Stimulated activated CD8-positive, alpha-beta memory T cell treated with anti-CD3 and anti-CD28 coated beads, Interleukin-7, amount 100 ng/mL, for 1 hour (primary cell): ENCODE measurements at places on chromosomes 4 and X.

GRCh38 chr4:75698162-75698962, 25.2 kb upstream of the G3BP2 start:
- no peak for DNase-seq

GRCh38 chr4:187183346-187183745, 459.7 kb upstream of the FAT1 start:
- no peak for DNase-seq

DNA sequence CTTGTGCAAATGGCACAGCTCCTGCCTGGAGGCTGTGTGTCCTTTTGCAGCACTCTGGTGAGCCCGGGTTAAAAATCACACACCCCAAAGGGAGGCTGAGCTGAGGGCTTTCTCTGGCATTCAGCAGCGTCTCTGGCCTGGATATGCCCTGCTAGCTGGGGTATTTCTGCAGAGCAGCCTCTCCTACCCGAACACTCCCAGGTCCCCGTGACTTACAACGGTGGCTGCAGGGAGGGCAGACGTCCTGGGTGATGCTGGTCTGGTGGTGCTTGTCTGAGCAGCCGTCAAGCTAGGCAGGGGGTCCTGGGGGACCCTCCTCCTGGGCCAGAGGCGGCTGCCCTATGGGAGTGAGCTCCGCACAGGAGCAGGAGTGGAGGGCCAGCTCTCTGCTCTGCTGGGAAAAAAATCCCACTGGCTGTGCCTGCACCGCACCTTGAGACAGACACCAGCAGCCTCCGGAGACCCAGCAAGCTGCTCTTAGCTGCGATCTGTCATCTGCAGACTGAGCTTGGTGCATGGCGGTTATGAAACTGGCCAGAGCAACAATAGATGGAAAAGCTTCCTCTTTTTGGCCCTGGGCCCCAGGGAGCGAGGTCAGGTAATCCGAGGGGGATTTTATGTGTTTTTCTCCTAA, 41.3 kb upstream of the ASMTL start:
- no peak for DNase-seq

DNA sequence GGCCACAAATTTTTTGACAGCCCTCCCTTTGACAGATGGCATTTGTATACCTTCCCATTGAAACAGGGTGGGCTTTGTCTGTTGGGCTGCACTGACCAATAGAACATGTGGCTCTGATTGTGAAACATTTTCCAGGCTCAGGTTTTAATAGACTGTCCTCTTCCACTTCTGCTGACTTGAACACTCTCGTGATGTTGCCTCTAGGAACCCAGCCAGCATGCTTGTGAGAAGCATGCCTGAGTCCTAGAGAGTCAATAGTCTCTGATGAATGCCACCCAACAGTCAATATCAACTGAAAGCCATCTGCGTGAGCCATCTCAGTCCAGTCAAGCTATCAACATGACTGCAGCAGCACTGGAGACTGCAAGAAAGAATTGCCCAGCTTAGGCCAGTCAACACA, 290.0 kb downstream of the SLC7A11 start:
- no peak for DNase-seq

DNA sequence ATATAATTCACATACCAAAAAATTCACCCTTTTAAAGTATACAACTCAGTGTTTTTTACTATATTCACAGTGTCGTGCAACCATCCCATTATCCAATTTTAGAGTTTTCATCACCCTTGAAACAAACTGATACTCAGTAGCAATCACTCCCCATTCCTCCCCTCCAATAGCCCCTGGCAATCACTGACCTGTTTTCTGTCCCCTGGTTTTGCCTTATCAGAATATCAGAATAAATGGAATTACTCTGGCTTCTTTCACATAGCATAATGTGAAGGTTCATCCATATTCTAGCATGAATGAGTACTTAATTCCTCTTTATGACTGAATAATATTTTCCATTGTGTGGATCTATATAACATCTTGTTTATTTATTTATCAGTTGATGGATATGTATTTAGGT, 153.2 kb downstream of the AASDH start:
- DNase-seq = no peak

DNA sequence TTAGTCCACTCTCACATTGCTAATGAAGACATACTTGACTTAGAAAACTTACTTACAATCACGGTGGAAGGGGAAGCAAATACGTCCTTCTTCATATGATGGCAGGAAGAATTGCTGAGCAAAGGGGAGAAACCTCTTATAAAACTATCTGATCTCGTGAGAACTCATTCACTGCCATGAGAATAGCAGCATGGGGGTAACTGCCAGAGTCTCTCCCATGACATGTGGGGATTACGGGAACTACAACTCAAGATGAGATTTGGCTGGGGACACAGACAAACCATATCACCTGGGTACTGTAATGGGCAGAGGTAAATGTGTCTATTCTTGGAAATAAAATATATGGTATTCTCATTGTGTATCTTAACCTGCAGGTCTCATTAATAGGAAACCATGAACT, 711.6 kb upstream of the GRID2 start:
- DNase-seq = no peak

- DNase-seq = no peak
These were observed 378.7 kb downstream of the C4orf33 start for GRCh38 chr4:129474698-129475097.

DNA sequence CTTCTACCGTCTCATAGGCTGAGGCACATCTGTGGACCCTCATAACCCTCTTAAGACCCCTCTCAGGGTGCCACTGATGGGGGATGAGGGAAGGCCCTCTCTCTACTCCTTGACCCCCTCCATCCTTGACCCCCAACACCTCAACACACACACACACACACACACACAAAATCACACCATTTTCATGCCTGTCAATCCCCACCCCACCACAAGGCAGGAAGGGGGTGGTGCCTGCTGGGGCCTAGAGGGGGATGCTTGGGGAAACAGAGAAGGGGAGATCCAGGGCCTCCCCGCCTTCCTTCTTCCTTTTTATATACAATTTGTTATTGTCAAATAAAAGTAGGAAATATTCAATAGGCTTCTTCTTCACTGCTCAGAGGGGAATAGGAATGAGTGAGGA, 1.2 kb upstream of the EBP start:
- no peak for DNase-seq

DNA sequence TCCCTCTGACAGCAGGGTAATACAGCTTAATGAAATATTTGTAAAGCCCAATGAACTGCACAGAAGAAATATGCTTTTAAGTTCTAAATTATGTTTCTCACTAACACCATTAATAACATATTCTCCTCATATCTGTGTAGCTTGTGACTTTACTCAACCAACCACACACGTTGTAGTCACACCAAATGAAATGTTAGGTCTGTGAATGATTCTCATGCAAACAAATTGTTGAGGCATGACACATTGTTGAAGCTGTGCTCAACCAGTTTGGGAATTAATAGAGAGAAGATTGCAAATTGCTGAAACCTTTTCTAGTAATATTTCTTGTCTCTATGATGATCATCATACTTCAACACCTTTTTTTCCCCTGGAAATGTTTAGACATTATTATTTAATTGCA, 645.9 kb downstream of the PCDH7 start:
- no peak for DNase-seq

GRCh38 chr4:15498356-15498755, 28.7 kb downstream of the CC2D2A start:
- DNase-seq = no peak

GRCh38 chr4:64200001-64200555, 209.2 kb downstream of the TECRL start:
- no peak for DNase-seq

- no peak for DNase-seq
These were observed 3.9 kb upstream of the PCDH10 start for GRCh38 chr4:133145241-133145640.

- DNase-seq = no peak
These were observed 120.4 kb upstream of the DUSP21 start for GRCh38 chrX:44723426-44723825.

GRCh38 chr4:166282081-166282770, 409.2 kb downstream of the TLL1 start:
- DNase-seq = no peak

DNA sequence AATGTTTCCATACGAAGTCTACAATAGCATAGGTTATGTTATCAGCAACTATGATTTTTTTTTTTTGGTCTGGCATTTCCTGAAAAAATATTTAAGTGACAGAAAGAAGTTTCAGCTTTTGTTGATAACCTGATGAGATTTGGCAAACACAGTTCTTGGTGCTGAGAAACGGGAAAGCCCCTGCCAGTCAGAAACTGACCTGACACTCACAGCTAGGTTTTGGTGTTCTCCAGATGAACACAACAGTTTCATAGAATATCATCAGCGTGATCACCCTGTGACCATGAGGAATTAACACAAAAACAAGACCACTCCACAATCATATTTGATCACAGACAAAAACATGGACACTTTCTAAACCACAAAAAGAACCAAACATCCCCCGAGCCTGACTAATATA, 152.5 kb upstream of the DCAF8L1 start:
- DNase-seq = no peak

DNA sequence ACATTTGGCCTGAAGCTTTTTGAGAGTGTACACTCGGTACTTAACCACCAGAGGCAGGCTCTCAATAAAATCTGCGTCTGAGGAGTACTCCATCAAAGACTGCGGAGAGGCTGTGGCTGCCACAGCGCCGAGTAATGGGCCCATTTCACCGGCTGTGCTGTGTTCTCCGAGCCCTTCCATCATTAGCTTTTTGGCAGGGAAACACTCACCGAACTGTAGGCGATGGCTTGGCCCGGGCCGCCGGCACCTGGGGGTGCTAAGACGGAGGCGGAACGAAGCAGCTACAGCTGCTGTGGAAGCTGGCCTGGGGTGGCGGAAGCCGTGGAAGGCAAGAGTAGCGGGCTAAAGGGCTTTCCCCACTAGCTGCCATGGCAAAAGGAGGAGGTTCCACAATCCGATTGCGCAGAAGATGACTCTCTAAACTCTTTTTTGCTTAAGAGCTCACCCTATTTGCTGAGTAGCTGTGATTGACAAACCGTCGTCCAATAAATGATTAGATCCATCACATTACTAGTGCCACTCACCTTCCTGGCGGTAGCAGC, 48.5 kb upstream of the PABPC1L2A start:
- no peak for DNase-seq

DNA sequence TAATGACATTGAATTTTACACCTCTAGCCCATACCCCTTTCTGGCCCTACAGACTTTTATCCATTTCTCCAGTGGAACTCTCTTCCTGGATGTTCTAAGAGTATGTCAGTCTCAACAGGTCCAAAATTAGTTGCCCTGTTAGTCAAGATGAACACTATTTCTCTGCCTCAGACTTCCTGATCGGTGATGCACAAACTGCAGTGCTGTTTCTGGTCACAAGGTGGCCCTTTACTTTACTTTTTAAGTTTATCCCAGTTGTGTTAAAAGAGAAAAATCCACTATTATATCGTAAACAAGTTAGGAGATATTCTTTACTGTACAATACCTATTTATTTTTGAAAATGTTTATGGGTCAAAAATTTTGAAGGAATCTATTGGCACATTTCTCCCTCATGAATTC, 13.1 kb downstream of the TCEAL7 start:
- no peak for DNase-seq

DNA sequence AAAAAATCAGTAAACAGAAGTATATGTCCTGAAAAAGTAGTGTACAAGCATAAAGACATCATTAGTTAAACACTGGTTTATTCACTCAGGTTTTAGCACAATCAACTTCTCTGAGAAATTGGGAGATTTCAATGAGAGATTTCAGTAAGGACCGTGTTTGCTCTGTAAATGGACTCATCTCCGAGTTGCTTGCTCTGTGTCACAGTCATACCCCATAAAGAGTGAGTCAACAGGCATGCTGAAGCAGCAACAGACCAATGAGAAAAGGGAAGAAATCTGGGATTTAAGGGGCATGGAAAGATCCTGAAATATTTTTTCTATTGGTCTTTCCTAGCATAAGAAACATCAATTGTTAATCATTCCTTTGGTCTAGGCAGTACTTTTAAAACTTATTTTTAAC, 4.7 kb downstream of the GLUD2 start:
- DNase-seq = no peak

GRCh38 chr4:162683659-162684370, 482.9 kb downstream of the NAF1 start:
- DNase-seq = no peak

DNA sequence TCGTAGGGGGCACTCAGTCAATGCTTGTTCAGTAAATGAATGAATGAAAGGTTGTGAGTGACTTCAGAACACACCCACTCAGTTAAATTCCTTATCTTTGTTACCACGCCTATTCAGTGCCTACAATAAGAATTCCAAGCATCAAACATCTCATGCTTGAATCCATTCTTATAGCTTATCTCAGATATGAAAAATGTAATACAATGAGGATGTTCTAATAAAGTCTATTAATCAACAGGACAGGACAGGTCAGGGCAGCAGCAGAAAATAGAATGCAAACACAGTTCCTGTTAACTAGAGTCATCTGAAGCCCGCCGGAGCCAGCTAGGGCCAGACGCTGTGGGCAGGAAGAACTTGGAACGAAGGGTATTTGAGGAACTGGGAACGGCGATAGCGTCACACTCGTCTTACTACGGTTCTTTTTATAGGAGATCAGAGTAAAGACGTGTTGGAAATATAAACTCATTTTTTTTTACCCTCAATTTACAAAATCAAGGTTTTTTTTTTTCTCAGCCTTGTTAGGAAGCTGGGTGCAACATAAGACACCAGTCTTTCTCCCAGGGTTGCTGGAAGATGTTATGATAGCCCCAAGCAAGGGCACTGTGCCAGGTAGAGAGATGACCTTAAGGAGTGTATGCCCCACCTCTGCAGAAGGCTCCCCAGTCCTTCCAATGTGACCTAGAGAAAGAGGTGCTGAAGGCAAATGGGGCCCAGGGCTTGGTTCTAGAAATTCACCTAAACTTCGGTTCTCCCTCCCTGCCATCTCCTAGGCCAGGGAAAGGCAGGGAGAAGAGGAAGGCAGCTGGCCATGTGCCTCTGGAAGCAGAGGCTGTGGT, 48.3 kb downstream of the SEL1L3 start:
- DNase-seq = no peak

DNA sequence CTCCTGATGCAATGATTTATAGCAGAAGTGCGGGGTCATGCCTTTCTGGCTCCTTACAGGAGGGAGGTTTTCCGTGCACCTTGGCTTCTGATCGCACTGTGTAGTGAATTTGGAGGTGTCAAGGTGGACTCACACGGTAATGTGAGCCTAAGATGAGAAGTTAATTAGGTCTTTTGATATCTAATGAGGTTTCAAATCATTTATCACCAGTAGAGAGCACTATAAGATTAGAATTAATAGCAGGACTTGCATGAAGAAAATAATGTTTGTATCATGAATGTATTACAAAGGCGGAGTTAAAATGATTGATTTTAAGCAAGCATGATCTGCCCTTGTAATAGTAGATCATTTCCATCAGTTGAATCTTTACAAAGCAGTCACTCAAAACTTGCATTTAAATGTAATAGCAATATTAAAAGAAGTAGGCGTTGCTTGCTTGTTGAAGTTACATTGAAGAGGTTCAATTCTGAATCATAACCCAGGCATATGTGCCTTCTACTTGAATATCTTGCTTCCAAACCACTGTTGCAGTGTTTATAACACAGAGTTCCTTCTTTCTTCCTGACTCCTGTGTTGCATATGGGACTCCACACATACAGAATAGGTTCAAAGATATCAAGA, 152.1 kb downstream of the FMR1NB start:
- DNase-seq = no peak

GRCh38 chr4:92847026-92847425, 543.3 kb downstream of the GRID2 start:
- DNase-seq = no peak

- DNase-seq = no peak
These were observed 208.7 kb downstream of the CBLL2 start for GRCh38 chrX:22481436-22481835.

GRCh38 chr4:177077095-177077971, 232.3 kb upstream of the NEIL3 start:
- no peak for DNase-seq

GRCh38 chrX:28997706-28998463, 410.6 kb downstream of the IL1RAPL1 start:
- DNase-seq = no peak
